Mononuclear cell (primary cell): ENCODE measurements at places on chromosomes 6 and 20. TPM values are rescaled to one million over a fixed set of nuclear protein-coding genes. Genes with fewer than 3 reads are reported as not detected.

Gene PDE7B
- 0.42 TPM for total RNA-seq

Gene SLC22A23
- total RNA-seq: 6.0 TPM

Gene ADGB
- total RNA-seq: not detected

Gene NOX3
- total RNA-seq: not detected

Gene CLDN20
- total RNA-seq: not detected

Gene GABRR1
- total RNA-seq: 0.10 TPM

Gene ARHGAP40
- not detected for total RNA-seq

Gene PPIL6
- 1.9 TPM for total RNA-seq

Gene CLVS2
- total RNA-seq: under 0.01 TPM

Gene SEMG1
- not detected for total RNA-seq

Gene SLC17A2
- not detected for total RNA-seq

Gene APOM
- 3.0 TPM for total RNA-seq

Gene CDH4
- under 0.01 TPM for total RNA-seq

Gene ADRM1
- total RNA-seq: 30.2 TPM

Gene CST5
- total RNA-seq: not detected

Gene OPRM1
- not detected for total RNA-seq
